Fibroblast of lung (primary cell): ENCODE measurements at places on chromosomes 4 and X.

DNA sequence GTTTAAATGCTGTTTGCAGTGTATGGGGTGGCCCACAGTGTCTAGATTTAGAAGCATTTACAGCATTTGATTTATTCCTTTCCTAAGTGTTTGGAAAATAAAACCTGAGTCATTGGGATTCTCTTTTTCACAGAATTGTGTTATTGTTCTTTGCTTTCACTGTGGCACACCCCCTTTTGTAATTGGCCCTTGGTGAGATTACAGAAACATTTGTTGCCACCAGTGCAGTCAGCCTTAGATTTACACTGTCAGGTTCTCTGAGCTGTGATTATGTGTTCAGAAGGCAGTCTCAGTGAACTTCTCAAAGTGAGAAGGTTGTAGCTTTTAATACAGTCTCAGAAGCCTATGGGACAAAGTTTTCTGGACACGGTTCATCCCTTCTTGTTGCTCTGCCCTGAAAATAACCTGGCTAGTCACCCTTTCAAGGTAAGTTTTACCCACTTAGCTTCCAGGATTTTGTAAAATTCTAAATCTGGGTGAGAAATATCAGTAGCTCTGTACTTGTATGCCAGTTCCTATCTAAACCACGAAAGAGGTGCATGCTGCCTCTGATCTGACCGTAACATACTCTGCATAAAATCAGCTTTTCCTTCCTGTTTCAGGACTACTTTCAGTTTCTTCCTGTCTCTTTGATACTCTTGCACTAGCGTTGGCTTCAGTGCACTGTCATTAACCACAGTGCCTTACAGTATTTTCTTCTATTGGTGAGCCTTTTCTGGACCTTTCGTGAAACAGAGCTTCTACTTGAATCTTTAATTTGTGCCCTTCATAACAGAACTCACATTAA, 12.6 kb downstream of the RUFY3 start:
- peak; percentile 60 for DNase-seq

DNA sequence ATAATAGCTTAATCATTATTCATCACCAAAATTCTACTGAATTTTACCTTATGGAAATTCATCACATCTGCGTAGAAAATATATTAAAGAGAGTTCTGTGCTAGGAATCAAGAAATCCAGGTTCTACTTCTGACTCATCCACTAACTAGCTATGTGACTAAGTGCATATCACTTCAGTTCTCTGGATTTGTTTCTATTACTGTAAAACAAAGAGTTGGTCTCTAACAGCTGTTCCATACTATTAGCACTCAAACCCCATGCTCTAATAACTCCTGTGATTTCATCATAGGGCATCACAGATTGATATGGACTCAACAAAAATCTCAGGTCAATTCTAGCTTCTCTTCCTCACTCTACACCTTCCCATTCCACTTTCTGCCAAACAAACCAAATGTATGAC, 572.0 kb downstream of the INPP4B start:
- DNase-seq: peak; percentile 91

GRCh38 chrX:37746951-37747350, 32.9 kb upstream of the CYBB start:
- DNase-seq: no peak

- no peak for DNase-seq
Observed at GRCh38 chr4:110454441-110454840, 21.5 kb upstream of the ENPEP start.

GRCh38 chr4:70681704-70682103, 6.6 kb upstream of the UTP3 start:
- DNase-seq: no peak

DNA sequence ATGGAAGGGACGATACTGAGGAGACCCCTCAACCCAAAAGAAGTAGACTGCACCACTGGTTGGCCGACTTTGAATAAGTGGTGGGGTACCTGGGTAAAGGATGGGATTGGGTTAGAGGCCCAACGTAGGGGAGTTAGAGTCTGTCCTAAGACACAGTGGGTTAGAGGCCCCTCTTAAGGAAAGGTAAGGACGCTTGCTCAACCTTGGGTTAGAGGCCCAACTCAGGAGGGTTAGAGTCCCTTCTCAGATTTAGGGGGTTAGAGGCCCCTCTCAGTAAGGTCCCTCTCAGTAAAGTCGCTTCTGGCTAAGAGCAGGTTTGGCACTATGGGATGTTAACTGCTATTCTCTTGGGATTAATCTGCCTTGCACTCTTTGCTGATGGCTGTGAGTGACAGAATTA, 81.3 kb downstream of the ACOX3 start:
- no peak for DNase-seq

- no peak for DNase-seq
Observed at GRCh38 chrX:39476604-39477021, 621.1 kb downstream of the BCOR start.

DNA sequence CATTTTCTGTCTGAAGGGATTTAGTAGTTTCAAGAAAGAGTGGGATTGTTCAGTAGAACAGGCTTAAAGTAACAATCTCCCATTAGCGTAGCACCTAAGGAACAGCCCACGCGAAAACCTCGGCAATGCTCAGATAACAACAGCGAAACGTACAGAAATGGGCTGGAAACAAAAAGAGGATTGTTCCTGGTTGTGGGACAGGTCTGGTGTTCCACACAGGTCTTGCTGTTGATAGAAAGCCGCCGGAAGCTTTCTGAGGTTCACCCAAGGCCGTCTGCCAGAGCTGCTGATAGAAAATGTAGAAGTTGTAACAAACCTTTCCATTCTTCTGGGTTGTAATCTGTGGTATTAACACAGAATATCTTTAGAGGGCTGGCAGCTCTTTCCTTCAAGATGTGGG, 69.4 kb upstream of the CLCN4 start:
- DNase-seq: no peak

DNA sequence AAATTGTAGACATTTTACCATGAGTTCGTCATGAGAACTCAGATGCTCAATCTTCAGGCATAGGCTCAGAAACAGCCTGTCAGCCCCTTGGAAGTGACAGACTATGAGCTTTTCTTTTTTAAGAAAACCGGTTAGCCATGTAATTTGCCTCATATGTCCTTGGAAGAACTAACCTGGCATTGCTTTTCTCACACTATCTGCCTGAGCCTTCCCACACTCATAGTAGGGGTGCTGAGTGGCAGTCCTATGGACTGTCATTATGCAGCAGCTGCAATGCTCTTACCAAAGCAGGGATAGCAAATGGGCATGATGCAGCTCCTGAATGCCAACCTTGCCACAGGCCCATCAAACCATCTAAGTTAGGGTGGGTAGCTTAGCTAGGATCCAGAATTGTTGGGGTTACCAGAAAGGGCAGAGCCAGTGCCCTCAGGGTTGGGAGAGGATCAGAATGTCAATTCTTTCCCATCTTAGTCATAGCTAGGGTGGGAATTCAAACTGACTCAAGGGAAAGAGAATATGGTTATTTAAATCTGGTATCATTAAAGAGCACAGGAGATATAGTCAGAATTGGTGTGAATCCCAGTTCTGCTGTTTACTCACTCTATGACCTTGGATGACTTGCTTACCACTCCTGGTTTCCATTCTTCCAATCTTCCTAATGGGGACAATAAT, 230.6 kb upstream of the CPEB2 start:
- no peak for DNase-seq

GRCh38 chr4:5276475-5277075, 225.3 kb downstream of the STK32B start:
- no peak for DNase-seq

- peak; percentile 23 for DNase-seq
Observed at GRCh38 chrX:104318330-104319009, 63.7 kb upstream of the ESX1 start.

DNA sequence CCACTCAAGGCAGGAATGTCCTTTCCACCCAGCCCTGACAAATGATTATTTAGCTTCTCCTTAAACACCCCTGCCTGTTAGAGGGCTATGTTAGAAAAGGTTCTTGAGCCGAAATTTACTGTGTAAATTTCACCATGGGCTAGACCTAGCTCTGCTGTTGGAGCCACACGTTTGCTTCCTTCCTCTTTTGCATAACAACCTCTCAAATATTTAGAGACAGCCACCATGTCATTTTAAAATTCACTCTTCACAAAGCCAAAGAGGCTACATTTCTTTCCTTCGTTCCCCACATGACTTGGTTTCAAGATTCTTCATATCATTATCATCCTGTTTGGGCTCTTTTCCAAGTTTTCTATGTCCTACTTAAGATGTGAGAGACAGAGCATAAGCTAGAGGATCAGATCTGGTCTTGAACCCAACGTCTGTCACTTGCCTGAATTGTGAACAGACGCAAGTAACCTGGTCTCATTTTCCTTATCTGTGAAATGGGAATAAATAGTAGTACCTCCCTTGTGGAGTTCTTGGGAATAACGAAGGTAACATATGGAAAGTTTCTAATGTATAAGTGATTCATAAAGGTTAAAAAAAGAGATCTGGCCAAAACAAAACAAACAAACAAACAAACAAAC, 6.7 kb downstream of the DOCK11 start:
- no peak for DNase-seq

GRCh38 chr4:74990276-74990875, 57.5 kb downstream of the PARM1 start:
- no peak for DNase-seq

DNA sequence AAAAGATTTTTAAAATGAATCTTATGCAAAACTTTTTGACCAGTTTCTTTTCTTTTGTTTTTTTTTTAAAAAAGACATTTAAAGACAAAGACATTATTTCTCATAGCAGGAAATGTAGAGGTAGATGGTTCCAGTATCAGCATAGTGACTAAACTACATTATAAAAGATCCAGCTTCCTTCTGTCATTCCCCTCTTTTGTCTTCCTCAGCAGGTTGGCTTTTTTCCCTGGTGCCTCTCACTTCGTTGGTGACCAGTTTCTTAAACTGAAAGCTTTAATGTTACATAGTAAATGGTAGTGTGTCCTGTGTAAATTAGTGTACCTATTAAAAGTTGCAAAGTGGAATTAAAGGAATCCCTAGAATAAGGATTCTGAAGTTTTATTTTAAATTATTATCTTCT, 36.1 kb downstream of the DCK start:
- DNase-seq: no peak

- DNase-seq: no peak
Observed at GRCh38 chr4:159770401-159770800, 667.5 kb downstream of the RAPGEF2 start.

- DNase-seq: peak; percentile 40
Observed at GRCh38 chr4:40685300-40685699, 55.6 kb upstream of the RBM47 start.

DNA sequence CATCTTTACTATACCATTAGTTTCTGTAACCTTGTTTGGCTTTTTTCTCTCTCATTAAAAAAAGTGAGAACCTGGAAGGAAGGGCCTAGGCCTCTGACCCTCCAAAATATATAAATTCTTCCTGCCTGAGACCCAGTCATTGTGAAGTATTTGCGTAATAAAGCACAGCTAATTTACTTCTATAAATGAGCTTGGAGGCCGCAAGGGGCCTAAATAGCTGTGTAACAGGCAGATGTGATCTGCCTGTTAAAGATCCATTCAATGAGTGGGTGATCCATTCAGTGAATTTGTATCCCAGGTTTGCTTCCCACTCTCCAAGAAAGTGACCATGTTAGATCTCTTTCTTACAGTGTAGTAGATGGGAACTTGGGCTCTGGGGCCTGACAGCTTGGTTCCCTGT, 595 bp upstream of the PYURF start:
- no peak for DNase-seq

GRCh38 chrX:107718156-107718621, 57.4 kb downstream of the TSC22D3 start:
- peak; percentile 92 for DNase-seq

- no peak for DNase-seq
Observed at GRCh38 chr4:172553216-172553615, 615.4 kb upstream of the GALNT7 start.

GRCh38 chr4:78781924-78782323, 5.8 kb downstream of the BMP2K start:
- no peak for DNase-seq

GRCh38 chrX:118329175-118329574, 16.7 kb upstream of the WDR44 start:
- no peak for DNase-seq

DNA sequence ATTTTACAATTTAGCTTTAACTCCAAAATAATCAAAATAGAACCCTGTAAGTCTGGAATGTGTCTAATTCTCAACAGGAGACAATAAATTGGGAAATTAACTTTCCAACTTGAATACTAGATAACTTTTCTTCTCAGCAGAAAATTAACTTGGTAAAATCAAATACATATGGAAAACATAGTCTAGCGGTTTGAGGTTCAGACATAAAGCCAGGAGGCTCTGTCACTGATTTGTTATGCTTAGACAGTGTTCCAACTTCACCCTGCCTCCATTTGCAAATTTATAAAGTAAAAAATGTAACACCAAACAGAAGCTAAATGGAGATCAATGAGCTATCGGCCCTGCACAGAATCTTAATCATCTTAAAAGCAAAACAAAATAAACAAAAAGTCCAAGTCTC, 46.3 kb downstream of the TBCK start:
- no peak for DNase-seq

DNA sequence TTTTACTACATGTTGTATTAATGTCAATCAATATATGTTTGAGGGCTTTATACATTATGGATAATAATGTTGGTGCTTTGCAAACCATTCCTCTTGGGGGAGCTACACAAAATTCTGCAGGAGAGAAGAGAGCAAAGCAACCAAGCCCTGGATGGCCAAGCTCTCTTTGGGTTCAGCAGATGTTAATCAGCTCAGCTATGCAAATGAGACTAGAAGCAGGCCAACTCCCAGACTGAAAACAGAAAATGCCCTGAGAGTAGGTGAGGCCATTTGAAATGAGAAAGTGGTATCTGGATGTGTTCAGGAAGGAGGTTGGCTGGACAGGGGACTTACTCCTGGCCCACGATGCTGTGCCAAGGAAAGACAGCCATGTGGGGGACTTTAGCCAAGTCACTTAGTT, 387.0 kb downstream of the BCOR start:
- DNase-seq: no peak
